ENCODE measurements at places on chromosomes 4 and X.

DNA sequence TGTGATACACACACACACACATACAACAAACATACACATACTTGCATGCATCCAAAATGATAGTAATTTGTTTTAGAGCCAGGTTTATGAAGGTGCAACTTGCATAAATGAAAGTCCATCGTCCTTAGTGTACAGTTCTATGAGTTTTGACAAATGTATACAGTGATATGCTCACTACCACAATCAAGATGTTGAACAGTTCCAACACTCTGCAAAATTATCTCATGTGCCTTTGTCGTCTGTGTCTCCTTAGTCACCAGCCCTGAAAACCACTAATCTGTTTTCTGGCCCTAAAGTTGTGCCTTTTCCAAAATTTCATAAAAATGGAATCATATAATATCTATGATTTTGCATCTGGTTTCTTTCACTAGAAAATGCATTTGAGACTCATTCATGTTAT, 67.8 kb upstream of the ANXA3 start:
- no peak for DNase-seq

- no peak for DNase-seq
Observed at GRCh38 chr4:184649971-184650855, 675 bp downstream of the PRIMPOL start.

GRCh38 chrX:39508300-39508692, 589.5 kb downstream of the BCOR start:
- no peak for DNase-seq

DNA sequence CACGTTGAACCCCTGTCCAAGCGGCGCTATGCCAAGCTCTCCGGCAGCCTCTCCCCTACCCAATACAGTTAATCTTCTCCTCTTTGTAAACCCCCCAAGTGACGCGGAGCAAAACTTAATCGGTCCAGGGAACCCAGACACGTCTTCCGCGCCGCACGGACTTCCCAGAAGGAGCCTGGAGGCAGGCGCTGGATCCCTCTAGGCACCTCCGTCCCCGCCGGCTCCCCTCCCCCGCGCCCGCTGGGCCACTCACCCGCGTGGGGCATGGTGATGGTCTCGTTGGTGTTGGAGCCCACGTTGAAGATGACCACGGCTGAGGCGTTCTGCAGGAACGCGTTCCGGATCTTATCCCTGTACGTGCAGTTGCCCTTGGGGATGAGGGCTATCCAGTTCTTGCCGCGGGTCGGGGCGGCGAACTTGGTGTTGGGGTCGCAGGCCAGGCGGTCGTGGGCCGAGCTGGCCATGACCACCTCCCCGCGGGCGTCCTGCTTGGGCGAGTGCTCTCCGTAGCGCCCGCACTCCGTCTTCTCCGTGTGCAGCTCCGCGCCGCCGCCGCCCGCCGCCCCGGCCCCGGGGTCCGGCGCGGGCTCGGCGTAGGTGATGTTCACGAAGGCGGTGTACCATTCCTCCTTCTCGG, 1.1 kb downstream of the RNF150 start:
- no peak for DNase-seq

DNA sequence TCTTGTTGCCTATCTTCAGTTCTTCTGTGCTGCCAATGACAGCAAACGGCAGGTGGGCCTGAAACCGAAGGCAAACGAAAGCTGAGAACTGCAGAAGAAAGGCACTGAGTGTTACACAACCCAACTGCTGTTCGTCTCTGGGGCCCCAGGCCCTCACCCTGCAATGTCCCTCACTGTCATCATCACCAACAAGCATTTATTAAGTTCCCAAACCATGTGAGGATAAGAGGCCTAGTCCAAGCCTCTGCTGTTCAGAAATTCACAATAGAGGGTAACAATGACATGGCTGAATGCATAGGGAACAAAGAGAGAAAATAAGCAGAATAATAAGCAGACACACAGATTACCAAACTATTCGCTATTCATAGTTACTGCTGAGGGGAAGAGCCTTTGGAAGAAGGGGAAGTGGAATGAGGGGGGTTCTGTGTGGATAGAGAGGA, 34.5 kb upstream of the NKRF start:
- DNase-seq: no peak

DNA sequence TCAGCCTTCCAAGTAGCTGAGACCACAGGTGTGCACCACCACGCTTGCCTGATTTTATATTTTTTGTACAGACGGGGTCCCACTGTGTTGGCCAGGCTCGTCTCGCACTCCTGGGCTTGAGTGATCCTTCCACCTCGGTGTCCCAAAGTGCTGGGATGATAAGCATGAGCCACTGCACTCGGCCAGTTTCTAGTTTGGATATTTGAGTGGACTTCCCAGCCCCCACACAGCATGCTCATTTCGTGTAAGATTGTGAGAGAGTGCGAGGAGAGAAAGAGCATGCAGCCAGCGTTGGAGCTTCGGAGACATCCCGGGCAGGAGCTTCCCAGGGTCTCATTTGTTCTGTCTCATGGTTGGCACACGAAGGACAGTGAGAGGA, 31.8 kb downstream of the ARSD start:
- DNase-seq: no peak

GRCh38 chrX:23784470-23785331, 1.7 kb downstream of the SAT1 start:
- no peak for DNase-seq

- DNase-seq: no peak
Observed at GRCh38 chr4:157727163-157727562, 445.7 kb downstream of the GASK1B start.

GRCh38 chr4:8114456-8115202, 44.0 kb downstream of the ABLIM2 start:
- no peak for DNase-seq

DNA sequence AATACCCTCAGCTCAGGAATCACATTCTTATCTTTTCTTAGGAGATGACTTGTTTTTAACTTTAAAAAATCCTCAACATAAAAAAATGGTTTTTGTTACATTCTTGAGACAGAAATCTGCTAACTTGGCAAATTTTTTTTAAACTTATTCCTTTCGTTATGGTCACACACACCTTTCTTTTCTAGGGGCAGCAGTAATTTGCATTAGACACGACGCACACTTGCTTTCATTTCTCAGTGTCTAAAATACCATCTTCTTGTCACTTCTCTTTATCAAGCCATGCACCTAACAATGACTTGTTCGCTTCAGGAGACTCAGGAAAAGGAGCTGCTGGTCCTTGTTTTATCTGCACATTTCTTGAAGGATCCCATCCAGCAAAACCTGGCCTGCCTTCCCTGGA, 112.6 kb upstream of the TBL1X start:
- no peak for DNase-seq

DNA sequence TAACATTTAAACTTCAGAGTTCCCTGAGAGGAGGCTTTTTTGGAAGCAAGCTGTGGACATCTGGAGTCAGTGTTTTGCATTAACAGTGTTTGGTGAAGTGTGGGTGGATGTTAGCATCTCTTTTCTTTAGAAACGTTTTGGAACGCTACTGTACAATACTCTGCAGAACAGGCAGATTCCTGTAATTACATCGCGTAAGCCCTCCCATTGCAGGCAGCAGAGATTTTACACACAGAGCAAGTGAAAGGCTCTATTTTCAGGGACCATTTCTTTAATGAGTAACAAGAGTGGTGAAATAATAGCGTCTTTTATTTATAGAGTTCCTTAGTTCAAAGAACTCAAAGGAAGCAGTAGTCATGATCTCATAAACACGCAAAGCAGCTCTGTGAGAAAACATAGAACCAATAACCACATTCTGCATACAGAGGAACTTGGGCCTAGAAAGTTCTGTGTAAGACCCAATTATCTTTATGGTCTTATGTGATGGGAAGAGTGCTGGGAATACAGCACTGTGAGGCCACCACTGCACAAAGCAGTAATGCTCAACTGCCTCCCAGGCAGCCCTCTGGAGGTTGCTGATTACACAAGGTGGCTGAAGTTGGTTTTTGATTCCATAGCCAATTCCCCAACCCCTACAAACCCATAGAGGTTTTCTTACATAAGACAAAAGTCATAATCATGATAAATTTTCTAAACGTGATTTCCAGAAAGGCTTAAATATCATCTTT, 298.7 kb upstream of the EPHA5 start:
- DNase-seq: no peak

DNA sequence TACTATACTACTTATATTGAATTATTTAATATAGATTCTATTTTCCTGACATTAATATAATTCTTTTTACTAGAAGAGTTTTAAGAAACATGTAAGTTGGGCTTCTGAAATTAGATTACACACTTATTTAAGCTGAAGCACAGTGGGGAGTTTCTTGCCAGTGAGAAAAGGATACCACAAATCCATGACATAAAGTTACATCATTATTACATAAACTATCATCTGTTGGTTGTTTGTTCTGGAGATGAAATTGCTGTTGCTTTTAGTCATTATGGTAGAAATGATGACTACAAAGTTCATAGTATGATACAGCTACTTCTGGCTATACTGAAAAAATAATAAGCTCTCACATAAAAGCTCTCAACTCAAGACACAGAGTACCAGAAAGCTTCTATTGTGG, 880.4 kb downstream of the PCDH18 start:
- DNase-seq: no peak

DNA sequence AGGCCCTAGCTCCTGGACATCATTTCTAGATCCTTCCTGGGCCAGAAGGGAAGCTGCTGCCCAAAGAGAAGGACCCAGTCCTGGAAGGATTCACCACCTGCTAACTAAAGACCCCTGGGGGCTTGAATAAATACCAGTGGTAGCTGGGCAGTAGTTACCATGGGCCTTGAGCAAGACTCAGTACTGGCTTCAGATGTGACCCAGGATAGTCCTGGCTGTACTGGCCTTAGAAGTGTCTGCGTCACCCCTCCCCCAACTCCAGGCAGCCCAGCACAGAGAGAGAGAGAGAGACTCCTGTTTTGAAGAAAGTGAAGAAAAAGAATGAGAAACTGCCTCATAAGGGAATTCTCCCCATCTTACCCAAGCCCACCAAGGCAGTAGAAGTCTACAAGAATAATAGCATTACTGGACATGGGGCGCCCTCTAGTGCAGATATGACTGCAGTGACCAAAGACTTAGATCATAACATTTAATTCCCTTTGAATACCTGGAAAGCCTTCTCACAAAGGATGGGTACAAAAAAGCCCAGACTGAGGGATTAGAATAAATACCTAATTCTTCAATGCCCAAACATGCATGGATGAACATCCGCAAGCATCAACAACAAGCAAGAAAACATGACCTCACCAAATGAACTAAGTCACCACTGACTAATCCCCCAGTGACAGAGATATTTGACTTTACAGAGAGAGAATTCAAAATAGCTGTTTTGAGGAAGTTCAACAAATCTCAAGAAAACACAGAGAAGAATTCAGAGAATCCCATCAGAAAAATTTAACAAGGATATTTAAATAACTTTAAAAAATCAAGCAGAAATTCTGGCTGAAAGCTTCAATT, 171.8 kb downstream of the HNRNPD start:
- no peak for DNase-seq

DNA sequence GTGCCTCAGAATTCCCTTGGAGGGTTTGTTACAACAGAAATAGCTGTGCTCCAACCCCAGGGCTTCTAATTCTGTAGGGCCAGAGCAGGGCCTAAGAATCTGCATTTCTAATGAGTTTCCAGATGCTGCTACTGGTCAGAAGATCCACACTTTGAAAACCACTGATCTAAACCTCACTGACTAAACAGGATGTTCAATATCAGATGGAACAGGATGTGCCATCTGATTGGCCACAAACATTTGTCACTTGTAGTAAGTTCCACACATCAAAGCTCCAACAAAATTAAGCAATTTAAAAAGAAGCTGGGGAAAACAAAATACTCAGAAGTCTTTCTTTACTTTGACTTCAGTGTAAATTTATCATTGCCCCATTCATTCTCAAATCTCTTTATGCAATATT, 14.3 kb downstream of the CASK start:
- no peak for DNase-seq

- DNase-seq: no peak
Observed at GRCh38 chr4:181225616-181226261, 1017.5 kb upstream of the TENM3 start.

DNA sequence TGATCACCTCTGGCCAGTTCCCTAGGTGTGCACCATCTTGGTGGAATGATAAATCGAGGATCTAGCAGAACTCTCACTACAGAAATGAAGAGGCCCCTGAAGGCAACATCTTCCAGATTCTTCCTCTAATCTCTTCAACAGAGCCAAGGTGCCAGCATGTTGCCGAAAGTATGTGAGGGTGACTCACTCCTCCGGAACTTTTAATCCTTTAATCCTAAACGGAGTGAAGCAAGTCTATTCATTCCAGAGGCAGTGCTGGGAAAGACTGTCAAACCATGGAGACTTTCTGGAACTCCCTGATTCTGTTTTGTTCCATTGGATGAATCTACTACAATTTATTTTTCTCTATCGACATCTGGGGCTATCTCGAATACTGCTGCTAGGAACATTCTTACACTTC, 68.7 kb downstream of the SUPT20HL2 start:
- DNase-seq: no peak

- no peak for DNase-seq
Observed at GRCh38 chr4:183130328-183131155, 31.5 kb downstream of the WWC2 start.

DNA sequence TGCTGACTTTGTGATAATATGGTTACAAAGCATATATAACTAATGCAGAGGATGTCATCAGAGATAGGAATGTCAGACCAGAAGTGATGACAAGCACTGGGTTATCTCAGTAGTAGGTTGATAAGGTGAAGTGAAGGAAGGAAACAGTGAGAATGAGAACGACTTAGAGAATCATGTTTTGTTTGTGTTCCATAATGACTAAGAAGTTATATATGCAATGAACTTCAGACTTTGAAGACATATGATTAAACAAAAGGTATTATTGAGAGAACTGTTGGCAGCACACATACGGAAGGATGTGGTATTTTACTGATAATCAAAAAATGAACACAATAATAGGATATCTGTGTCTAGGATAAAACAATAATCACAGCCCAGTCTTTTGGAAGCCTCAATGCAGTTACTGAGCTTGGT, 18.3 kb upstream of the HHIP start:
- DNase-seq: no peak

DNA sequence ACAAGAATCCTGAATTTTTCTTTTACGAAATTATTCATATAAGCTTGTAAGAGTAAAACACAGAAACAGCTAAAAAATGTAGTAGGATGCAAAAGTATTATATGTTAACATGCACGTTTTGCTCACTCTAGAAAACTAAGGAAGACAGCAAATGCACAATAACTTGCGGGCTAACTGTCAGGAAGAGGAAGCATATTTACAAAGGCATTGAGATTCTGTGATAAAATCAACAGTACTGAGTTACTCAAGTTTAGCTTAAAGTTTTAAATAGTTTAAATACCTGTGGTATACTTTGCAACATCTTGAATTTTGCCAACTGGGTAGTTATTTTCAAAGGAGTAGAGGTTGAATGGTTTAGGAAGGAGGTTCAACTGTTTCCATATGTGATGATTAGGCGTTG, 37.0 kb downstream of the SH2D1A start:
- no peak for DNase-seq

DNA sequence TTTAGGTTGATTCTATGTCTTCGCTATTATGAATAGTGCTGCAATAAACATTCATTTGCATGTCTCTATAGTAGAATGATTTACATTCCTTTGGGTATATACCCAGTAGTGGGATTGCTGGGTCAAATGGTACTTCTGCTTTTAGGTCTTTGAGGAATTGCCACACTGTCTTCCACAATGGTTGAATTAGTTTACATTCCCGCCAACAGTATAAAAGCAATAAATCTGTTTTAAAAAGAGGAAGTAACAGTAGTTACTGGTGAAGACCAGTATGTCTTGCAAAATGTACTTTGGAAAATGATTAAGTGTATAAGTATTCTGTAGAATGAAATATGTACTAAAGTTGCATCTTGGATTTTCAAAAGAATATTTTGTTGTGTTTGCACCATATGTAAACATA, 77.3 kb downstream of the SHROOM4 start:
- no peak for DNase-seq

- DNase-seq: no peak
Observed at GRCh38 chr4:109079201-109079600, 223.3 kb downstream of the COL25A1 start.

All from stimulated activated CD4-positive, alpha-beta T cell treated with anti-CD3 and anti-CD28 coated beads, Interleukin-1b, Interleukin-23, amount 100 ng/mL, for 1 hour (primary cell).